Tibial nerve (tissue), 4 donors: ENCODE measurements at places on chromosomes 6 and 20.

- no peaks in the 10 kb centered on the region for H3K4me1 ChIP-seq
- no peak overlapping the region for H3K27ac ChIP-seq
- H3K36me3 ChIP-seq, result peaks cover 28% of the 10 kb centered on the region
- no peak for DNase-seq
Measured at GRCh38 chr20:51688600-51689244, 79.5 kb downstream of the ATP9A start.

GRCh38 chr6:156795825-156796224, 18.6 kb downstream of the ARID1B start:
- DNase-seq, result no peak
- H3K4me1 ChIP-seq, result peaks cover 81% of the 10 kb centered on the region
- H3K4me3 ChIP-seq, result no peak overlapping the region
- no peaks in the 10 kb centered on the region for H3K27me3 ChIP-seq
- no peak overlapping the region for H3K27ac ChIP-seq

- no peaks in the 10 kb centered on the region for H3K36me3 ChIP-seq
- no peaks in the 10 kb centered on the region for H3K27me3 ChIP-seq
- no peak overlapping the region for H3K27ac ChIP-seq
- no peaks in the 10 kb centered on the region for H3K4me1 ChIP-seq
- no peak for DNase-seq
- no peak overlapping the region for H3K4me3 ChIP-seq
Measured at GRCh38 chr6:5547556-5547955, 286.2 kb downstream of the FARS2 start.

GRCh38 chr6:14573267-14573666, 455.7 kb downstream of the CD83 start:
- no peak overlapping the region for H3K27ac ChIP-seq
- H3K36me3 ChIP-seq, result no peaks in the 10 kb centered on the region
- no peaks in the 10 kb centered on the region for H3K27me3 ChIP-seq
- no peak overlapping the region for H3K4me3 ChIP-seq
